ENCODE measurements at places on chromosomes 7 and 10.

DNA sequence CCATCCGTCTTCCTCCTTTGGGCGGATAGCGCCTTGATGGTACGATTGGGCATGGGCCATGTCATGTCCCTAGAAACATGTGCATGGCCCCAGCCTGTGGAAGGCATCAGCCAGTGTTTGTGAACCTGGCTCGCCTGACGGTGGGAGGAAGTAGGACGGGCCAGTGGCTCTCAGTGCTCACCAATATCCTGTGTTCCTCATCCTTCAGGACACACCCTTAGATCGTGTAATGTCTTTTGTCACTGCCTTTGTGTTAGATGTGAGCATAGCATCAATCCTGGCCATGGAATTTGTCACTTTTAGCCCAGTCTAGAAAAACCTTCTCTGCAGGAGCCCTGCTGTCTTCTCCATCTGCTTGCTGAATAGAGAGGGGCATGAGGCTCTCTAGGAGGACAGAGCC is 77.6 kb downstream of the PFKFB3 start:
- no peak for DNase-seq

DNA sequence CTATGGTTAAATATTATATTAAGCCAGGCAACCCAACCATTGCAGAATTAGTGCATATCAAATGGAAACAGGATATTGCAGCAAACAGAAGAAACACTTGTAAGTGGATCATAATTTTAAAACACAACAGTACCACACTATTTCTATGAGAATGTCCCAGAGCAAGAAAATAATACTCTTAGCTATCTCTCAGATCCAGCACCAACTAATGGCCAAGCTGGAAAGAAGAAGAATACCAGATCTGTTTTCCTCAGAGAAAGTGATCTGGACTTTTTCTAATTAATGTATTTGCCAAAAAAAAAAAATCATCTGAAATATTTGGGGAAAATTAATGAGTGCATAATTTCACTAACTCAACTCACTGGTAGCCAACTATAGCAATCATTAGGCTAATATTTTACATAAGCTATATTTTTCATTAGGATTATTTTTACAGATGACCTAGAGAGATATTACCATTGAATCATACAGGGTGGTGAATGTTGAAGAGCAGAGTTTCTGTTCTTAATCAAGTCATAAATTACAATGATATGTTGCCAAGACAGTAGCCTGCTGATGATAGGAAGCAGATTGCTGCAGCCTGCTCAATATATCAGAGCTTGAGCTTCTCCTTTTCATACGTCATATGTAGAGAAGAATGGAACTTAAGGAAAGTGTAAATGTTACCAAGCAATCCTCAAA is 995.4 kb upstream of the LRRN3 start:
- DNase-seq: no peak

DNA sequence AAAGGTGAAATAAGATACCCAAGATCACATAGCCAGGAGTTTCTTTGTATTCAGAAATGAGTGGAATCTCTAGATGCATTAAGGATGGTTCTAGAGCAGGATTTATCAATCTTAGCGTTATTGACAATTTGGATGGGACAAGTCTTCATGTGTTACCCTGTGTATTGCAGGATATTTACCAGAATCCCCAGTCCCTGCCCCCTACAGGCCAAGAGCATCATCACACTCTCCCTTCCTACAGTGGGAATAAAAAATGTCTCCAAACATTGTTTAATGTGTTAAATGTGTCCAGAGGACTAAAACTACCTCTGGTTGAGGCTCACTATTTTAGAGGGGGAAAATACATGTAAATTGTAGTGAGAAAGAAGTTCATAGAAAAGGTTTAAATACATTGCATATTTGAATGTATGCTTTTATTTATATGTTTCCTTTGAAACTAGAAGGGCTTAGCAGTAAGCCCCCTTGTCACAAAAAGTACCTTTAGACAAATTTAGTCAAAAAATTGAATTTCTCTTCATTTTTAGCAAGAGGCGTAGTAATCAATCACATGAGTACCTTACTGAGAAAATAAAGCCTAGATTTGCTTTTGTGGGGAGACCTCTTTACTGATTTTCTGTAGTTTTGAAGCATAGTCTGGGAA is 141.2 kb downstream of the MLLT10 start:
- DNase-seq: no peak

DNA sequence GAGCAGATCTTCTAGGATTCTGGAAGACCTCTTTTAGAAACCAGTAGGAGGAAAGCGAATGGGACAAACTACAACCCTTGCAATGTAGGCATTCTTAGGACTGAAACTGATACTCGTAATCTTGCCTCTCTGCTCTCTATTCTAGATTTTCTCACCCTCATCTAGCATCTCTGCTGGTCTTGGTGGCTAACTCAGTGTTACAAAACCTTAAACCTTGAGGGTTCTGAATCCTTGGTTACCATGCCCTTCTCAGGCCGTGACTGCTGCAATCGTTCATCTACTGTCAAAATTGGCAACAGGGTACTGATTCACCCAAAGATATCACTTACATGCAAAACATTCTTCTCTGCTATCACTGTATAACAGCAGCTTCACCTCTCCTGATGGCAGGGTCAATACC is 55.2 kb downstream of the SAMD9 start:
- DNase-seq: no peak

DNA sequence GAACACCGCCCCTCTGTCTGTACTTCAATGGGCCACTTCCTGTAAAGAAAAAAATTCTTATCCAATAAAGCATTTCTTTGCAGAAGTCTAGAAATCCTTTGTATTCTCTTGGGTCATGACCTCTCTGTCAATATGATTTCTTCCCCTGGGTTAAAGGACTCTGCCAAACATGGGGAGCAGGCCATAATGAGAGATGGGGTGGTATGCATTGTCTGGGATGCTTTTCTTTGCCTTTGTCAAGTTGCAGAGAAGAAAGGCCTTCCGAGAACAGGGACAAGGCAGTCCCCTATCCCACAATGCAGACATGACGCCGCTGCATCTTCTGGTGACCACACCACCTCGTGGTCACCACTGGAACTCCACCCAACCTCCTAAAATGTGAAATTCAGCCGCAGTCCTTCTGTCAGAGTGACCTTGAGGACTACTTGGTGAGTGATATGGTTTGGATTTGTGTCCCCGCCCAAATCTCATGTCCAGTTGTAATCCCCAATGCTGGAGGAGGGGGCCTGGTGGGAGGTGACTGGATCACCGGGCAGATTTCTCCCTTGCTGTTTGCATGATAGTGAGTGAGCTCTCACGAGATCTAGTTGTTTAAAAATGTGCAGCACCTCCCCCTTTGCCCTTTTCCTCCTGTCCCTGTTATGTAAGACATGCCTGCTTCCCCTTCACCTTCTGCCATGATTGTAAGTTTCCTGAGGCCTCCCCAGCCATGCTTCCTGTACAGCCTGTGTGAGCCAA is 15.2 kb upstream of the FRMPD2 start:
- peak; percentile 51 for DNase-seq

DNA sequence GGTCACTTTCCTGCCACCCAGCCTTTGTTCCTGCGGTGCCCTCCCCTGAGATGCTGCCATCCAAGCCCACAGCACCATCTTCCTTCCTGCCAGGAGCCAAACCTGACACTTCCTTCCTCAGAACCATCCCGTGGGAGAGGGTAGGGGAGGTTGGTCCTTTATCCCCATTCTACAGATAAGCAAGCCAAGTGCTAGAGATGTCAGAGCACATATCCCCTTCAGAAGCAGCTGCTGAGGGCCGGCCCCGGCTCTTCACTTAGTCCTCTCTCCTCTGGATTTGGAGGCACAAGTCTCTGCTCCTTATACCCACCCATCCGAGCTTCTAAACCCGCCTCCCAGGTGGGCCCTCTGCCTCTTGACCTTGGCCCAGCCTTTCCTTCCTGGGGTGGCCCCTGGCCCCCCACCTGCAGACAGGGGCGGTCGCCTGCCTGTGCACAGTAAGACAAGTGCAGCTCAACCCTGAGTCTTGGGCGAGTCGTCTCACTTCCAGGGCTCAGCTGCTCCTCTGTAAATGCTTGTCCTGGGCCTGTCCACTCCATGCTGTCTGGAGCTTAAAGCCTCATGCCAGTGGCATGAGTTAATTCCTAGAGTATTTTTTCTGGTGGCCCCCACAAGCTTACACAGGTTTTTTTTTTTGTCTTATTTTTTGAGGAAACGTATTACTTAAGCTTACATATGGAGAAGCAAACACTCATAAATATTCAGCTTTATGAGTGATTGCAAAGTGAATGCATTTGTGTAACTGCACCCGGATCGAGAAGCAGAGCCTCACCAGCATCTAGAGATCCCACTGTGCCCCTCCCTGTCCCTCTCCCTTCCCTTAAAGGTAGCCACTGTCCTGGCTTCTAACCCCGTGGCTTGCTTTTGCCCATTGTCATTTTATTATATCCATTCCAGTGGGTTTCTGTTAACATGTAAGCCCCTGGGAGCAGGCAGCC is 125.1 kb downstream of the CDH23 start:
- no peak for DNase-seq

DNA sequence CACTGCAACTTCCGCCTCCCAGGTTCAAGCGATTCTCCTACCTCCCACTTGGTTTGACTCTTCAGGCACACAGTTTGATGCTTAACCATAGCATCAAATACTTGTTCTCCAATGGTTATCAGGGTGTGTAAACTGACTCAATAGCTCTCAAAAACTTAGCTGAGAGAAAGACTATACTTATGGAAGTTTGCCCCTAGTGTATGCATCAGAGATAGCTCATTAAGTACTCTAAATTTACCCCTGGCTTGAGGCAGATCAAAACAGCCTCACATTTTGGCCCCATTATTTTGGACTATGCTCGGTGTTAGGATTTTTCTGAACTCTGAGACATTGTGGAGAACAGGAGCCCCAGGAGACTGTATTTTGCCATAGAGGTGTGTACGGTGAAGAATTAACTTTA is 40.8 kb upstream of the SLC35B4 start:
- DNase-seq: no peak

DNA sequence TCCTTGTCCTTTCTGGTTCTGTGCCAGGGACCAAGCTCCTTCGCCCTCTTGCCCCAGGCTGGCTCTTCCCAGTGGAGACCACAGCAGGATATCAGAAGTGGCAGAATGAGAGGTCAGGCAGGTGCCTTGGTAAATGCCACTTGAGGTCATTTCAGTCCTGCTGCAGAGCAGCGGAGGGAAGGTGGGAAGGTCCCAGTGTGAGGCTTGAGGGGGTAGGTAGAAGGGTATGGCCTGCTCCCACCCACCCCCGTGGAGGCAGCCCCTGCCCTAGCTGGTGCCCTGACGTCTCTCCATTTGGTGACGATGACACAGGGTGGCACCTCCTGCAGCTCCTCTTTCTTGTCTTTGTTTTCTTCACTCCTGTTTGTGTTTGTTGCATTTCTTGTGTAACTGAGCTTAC is 538.8 kb downstream of the TCERG1L start:
- DNase-seq: no peak

DNA sequence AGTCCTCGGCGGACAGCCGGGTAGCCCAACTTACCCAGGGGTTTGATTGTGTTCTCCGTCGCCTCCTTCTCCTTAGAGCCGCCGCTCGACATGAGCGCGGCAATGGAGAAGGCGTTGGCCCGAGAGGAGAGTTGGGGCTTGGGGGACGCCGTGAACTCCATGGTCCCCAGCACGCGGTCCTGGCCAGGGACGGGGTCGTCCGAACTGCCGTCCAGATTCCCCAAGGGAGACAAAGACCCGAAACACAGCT is 515 bp downstream of the TBX20 start:
- DNase-seq: no peak

GRCh38 chr10:20267734-20268133 is 451.5 kb downstream of the PLXDC2 start:
- no peak for DNase-seq

DNA sequence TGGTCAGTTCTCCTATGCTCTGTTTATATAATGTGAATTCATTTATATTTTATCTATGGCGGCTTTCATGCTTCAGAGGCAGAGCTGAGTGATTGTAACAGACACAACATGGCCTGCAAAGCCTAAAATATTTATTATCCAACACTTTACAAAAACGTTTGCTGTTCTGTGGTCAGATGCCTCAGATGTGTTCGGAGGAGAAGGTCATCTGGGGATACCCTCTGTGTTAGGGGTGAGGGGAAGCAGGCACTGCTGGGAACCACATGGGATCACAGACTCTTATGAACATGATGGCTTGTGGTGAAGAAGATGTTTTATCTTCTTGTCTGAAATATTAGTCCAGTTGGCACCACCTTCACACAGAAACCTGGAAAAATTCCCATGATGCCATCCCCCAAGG is 203.4 kb downstream of the PHTF2 start:
- no peak for DNase-seq

- no peak for DNase-seq
Measured at GRCh38 chr10:125190414-125190813, 30.1 kb upstream of the CTBP2 start.

DNA sequence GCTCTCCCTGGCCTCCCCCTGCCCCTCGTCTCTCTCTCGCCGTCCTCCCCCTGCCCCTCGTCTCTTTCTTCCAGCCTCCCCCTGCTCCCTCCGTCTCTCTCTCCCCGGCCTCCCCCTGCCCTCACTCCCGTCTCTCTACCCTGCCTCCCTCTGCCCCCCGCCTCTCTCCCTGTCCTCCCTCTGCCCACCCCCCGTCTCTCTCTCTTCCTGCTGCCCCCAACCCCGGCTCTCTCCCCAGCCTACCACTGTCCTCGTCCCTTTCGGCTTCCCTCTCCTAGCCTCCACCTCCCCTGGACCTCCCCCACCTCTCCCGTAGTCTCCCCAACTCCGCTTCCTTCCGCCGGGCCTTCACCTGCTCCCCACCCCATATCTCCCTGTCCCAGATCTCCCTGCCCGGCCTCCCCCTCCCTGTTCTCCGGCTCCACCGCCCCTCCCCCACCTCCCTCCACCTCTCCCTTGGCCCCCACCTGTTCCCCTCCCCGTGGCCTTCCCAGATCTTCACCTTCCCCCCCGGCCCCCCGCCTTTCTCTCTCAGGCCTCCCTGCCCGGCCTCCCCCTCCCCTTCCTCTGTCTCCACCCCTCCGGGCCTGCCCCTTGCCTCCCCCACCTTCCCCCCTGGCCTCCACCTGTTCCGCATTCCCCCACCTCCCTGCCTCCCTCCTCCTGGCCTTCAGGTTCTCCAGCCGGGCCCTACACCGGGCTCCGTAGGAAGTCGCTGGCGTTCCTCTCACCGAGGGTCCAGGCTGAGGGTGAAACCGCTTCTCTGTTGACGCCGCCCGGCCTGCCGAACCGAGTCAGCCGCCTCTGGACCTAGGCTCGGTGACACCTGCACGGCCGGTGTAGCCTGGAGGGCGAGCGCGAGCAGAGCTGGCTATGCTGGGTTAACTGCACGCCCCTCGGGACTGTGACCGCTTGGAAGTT is 1.2 kb downstream of the GET4 start:
- DNase-seq: no peak
